ENCODE measurements at places on chromosomes 12 and 14.

DNA sequence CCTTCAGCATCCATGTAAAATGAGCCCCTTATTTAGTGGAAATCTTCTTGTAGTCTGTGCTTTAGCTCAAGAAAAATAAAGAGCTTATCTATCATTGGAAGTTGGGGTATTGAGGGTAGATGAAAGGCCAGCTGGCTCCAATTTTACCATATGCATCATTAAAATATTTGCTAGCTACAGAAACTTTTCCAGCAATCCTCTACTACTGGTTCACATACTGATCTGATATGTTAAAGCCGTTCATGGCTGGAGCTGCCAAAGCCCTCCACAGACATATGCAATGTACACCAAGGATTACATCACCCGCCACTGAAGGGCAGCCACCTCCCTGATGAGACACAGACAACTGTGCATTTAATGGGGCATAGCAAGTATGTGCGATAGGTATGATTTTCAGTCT, 1205.3 kb downstream of the GALC start:
- no peak for DNase-seq

GRCh38 chr12:28130625-28131598, 59.3 kb upstream of the CCDC91 start:
- no peak for DNase-seq

GRCh38 chr12:1995205-1995896, 8.9 kb downstream of the DCP1B start:
- DNase-seq, result no peak

DNA sequence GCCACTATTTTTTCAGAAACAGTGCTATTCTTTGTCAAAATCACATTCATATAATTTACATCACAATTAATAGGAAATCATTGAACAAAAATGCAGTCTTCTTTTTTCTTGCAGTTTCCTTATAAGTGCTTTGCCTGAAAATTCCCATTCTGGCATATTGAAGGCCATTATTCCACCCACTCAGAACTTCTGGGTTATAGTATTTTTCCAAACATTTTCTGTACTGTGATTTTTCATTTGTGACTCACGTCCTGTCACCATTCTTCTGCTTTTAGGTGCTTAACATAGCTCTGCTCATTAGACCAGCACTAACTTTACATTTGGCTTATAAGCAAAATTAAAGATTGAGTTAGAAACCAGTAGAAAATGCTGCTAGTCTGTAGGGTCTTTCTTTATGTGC, 241.0 kb upstream of the NPAS3 start:
- peak; percentile 42 for DNase-seq

GRCh38 chr12:45178771-45179170, 37.1 kb upstream of the ANO6 start:
- no peak for DNase-seq

DNA sequence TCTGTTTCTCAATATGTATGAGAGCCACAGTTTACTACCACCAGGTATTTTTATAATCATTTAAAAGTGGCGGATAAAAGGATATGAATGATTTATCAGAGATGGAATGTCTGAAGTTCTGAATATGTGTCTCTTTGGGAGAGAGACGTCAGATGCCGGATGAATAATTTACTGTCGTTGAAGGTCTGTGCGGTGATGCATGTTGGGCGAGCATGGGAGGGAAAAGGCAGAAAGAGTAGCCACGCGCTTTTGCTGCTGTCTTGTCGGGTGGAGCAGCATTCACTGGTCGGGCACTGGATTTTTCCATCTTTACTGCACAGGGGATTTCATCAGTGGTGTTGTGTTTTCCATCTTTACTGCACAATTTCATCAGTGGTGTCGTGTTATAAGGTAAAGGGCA, 65.6 kb downstream of the SYNE2 start:
- peak; percentile 66 for DNase-seq

- no peak for DNase-seq
Measured at GRCh38 chr12:12056951-12057350, 13.8 kb upstream of the BCL2L14 start.

DNA sequence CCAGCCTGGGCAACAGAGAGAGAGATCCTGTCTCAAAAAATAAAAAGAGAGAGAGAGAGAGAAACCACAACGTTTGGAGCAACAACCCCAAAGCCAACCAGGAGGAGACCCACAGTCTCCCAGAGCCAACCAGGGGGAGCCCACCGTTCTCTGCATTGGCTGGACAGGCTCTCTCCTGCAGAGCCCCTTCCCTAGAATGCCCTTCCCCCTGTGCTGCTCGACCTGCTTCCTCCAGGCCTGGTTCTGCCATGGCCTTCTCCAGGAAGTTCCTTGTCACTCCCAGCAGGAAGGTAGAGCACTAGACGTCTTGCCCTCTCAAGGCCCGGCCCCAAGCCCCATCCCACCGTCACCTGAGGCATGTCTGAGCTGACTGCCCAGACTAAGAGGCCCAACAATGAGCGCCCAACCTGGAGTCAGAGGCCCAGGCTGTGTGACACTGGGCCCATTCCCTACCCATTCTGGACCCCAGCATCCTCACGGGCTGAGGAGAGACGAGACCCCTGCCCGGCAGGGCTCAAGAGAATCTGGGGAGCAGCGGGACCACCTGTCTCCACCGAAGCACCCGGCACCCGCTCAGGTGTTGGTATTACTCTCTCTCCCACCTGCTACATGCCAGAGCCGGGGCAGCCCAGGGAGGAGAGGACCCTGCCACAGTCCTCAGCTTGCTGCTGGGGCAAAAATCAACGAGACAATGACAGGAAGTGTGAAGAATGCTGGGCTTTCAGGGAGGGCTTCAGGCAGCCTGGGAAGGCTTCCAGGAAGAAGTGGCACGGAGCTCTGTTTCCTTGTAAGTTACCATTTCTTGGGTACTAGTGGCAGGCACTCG, 61.2 kb downstream of the DIO3 start:
- DNase-seq, result no peak

GRCh38 chr12:26102953-26103352, 21.9 kb downstream of the BHLHE41 start:
- DNase-seq, result no peak

DNA sequence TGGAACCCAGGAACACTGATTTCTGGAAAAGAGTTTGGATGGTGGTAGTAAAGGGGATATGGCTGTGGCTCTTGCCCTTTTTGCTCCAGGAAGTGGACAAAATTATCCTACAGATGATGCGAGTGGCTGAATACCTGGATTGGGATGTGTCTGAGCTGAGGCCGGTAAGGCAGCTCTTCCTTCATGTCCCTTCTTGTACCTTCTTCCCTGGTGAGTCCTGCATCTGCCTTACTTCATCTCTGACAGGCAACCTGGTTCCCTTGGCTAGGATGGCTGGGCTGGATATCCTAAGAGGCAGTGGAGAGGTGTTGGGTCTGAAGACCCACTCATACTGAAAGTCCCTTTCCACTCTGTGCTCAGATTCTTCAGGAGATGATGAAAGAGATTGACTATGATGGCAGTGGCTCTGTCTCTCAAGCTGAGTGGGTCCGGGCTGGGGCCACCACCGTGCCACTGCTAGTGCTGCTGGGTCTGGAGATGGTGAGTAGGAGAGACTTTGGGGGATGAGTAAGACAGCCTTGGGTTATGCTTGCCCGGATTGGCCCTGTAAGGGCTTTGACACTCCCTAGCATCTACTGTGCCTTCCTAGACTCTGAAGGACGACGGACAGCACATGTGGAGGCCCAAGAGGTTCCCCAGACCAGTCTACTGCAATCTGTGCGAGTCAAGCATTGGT, 8.0 kb downstream of the DGKA start:
- no peak for DNase-seq

- no peak for DNase-seq
Measured at GRCh38 chr14:68934066-68934465, 45.0 kb downstream of the ACTN1 start.

DNA sequence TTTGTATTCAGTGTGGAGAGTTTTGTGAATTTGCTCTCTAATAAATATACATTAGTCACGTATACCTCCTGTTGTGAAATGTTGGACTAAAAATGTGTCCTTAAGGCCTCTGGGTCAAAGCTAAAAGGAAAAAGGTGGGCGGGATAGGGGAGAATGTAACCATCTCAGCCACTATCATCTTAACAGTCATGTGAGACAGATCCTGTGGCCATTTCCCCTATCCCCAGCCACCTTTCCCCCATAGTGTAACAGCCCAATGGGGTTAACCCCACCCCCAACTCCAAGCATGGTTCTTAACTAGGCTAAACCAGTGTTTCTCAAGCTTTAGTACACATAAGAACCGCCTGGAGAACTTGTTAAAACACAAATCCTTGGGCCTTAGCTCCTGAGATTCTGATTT, 6.5 kb upstream of the ITPR2 start:
- no peak for DNase-seq

DNA sequence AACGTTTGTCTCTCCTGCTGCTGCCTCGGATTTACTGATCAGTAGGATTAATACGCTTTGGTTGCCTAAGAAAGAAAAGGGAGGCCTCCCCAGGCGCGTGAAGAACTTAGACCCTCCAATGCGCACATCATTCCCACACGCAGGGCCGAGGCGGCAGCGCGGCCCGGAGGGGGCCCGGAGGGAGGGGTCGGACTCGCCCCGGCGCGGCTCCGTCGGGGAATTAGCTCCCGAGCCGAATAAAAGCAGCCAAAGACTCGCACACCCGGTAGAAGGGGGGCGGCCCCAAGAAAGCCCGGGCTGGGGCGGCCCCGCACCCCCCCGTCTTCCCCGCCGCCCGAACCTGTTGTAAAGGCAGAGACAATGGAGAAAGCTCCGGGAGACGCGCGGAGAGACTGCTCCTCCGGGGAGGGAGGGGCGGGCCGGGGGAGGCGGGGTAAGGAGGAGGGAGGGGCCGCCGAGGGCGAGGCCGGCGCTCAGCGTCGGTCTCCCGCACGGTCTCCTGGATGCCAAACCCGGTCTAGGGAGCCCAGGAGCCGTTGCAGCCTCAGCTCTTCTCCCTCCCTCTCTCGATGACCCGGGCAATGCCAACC, at the start of gene NELL2:
Gene NELL2, minus strand, starts transcription at position 362 of the 590 bp plus-strand sequence. CDS start 446 bp downstream, outside the sequence.
- DNase-seq, result peak; percentile 54

DNA sequence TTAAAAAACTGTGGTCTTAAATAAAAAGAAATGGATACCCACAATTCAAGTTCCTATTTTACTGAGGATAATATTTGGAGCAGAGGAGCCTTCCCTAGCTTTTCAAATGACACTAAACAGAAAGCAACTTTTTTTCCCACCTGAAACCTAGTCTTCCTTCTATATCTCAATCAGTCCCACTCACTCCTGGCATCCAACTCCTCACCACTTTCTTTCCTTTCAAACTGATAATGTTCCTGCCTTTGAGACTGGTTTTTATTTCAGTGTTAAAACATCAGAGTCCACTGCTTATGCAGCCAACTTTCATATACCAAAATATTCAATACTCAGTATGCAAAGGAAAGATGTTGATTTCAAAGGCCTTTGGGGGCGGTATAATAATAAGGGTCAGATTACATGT, 225.6 kb downstream of the GXYLT1 start:
- no peak for DNase-seq

DNA sequence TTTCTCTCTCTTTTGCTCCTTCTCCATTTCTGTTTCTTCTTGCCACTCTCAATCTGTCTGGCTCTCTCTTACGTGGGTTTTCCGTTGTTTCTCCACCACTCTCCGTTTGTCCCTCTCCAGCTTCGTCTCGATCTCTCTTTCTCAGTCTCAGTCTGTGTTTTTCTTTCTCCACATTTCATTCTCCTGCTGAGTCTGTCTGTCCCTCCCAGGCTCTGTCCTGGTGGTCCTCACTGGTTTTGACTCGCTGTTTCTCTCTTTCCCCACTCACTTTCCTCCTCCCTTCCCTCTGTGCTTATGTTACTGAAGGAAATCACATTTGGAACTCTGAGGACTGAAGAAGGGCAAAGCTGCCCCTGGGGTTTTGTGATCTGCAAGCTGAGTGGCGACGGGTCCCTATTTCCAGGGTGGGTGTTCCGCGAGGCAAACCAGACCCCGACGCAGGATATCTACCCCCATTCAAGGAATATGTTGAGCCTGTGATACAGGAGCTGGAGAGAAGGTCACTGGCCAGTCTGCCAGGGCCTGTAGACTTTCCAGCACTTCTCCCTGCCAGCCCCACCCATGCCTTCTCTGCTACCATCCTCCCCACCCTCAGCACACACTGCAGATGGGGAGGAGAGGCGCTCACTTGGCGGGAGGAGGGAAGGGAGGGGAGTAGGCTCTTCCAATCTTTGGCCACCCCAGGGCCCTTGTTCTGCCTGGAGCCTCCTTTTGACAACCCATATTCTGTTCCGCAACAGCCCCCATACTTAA, 102.7 kb upstream of the MAP1LC3B2 start:
- no peak for DNase-seq

- DNase-seq, result no peak
Measured at GRCh38 chr12:88945051-88945732, 364.9 kb upstream of the KITLG start.

DNA sequence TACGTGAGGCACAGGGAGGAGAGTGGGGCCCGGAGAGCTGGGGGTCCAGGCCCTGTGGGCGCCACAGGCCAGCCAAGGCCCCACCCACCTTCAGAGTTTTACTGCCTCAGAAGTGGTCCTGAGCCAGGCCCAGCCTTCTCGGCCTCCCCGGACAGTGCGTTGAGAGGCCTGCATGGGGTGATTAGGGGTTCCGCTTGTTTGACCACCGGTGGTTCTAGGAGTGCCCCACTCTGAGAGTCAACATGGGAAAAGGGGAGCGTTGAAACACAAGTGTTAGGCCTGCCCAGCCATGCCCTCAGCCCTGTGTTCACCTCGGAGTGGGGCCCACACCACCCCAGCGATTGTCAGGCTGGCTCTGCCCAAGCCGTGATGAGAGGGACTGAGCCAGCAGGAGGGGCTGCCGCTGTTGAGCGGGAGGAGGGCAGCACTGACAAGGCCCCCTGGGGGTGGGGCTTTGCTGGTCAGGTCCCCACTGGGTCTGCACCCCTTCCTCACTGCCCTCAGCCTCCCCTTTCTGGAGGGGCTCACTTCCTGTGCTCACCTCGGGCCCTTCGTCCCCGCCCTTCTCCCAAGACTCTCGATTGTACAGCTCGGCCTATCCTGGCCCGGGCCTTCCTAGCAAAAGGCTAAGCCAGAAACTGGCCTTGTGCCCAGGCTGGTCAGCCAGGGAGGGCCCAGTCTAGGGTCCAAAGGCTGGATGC, 4.8 kb downstream of the CKB start:
- DNase-seq, result no peak

GRCh38 chr14:41549821-41550607, 56.7 kb upstream of the LRFN5 start:
- DNase-seq, result peak; percentile 17

GRCh38 chr12:49644620-49644994, 21.2 kb downstream of the PRPF40B start:
- DNase-seq, result peak; percentile 79

DNA sequence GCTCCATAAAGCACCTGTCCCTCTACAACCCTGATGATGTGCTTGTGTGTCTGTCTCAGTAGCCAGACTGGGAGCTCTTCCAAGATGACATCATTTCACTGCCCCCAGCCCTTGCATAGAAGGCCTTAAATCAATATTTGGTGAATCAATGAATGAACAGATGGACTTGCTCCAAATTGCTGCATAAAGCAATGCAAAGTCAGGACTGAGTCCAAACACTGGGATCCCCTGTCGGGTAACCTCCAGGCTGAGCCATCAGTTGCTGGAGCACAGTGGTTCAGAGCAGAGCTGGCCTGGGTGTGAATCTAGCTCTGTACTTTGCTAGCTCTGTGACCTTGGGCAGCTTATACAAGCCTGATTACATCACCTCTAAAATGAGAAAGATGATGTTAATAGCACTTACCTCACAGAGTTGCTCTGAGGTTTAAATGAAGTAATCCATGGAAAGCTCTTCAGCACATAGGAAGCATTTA, 120.3 kb upstream of the VASH1 start:
- no peak for DNase-seq

GRCh38 chr12:761256-761655, 8.9 kb downstream of the WNK1 start:
- no peak for DNase-seq
